ENCODE measurements at places on chromosomes 1 and 21.
A peak's percentile ranks its signal among the peaks of the same experiment; 100 is the strongest.

DNA sequence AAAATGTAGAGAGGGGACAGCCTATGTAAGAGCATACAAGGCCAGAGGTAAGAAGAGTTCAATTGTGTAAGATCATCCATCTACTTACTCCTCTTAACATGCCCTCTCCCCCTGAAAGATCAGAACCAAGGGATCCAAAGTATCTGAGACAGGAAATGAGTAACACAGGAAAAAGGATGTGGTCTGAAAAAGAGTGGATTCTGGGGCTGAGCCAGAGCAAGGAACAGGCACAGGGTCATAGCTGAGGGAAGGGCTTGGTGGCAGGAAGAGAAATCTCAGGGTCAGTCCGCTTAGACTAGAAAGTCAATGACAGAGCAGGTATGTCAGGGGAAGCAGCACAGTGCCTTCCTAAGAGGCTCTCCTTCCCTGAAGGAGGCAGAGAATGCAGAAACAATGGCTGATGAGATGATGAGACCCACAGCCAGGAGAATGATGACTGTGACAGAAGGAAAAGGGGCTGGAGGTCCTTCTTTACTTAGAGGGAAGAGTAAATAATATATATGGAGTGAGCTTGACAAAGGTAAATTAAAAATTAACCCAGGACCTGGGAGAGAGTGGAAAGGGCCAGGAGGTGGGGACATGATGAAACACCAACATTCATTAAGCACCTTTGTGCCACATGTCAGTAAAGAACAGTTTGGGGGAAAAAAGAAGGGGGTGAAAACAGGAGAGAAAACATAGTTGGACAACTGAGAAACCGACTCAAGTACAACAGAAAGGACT is 26.2 kb upstream of the A3GALT2 start:
- DNase-seq = no peak

GRCh38 chr1:5682626-5683225 is 309.5 kb downstream of the NPHP4 start:
- DNase-seq = no peak

GRCh38 chr1:89287181-89288050 is 14.8 kb upstream of the GBP5 start:
- no peak for DNase-seq

DNA sequence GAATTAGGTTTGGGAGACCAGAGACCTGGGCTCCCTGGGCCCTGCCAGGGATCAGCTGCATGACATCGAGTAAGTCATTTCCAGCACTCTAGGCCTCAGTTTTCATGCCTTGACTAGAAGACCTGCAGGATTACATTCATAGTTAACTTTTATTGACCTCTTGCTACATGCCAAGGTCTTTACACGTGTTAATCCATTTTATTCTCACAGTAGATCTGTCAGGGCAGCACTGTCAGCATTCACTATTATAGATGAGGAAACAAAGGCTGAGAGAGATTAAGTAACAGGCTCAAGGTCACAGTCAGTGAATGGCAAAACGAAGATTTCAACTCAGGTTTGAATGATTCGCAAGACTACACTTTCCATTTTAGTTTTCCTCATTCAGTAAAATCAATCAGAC is 37.0 kb downstream of the PGM1 start:
- no peak for DNase-seq

- DNase-seq = no peak
These were observed 41.2 kb downstream of the CDCP2 start for GRCh38 chr1:54111624-54112023.

- DNase-seq = no peak
These were observed 2.8 kb downstream of the PLA2G5 start for GRCh38 chr1:20072771-20073170.

- no peak for DNase-seq
These were observed 46.6 kb downstream of the WLS start for GRCh38 chr1:68185743-68186142.

DNA sequence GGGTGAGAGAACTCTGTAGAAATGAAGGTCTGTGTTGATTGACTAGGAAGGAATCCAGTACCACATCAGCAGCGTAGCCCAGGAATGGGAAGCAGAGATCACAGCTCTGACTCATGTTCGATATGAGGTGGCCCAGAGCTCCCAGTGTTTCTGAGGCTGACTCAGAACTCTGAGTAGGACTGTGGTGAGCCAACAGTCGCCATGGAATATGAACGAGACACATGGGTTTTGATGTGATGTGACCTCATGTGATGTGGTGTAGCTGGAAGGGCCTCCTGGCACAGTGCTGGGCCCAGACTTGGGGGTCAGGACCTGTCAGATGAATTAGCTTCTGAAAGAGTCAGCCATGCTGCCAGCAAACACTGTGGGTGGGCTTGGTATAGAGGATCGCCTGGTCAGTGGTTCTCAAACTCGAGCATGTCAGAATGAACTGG is 237.0 kb downstream of the MRPL39 start:
- no peak for DNase-seq

GRCh38 chr1:172638885-172639831 is 19.7 kb upstream of the FASLG start:
- no peak for DNase-seq

DNA sequence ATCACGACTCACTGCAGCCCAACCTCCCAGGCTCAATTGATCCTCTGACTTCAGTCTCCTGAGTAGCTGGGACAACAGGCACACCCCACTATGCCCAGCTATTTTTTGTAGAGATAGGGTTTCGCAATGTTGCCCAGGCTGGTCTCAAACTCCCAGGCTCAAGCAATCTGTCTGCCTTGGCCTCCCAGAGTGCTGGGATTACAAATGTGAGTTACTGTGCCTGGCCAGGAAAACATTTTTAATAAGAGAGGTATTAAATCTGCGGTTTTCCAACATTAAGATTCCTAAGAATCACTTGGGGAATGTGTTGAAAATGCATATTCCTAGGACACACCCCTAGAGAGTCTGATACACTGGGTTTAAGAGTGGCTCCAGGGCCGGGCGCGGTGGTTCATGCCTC is 8.7 kb downstream of the CSF1 start:
- no peak for DNase-seq

- DNase-seq = no peak
These were observed 91.2 kb upstream of the CD34 start for GRCh38 chr1:208002078-208002477.

DNA sequence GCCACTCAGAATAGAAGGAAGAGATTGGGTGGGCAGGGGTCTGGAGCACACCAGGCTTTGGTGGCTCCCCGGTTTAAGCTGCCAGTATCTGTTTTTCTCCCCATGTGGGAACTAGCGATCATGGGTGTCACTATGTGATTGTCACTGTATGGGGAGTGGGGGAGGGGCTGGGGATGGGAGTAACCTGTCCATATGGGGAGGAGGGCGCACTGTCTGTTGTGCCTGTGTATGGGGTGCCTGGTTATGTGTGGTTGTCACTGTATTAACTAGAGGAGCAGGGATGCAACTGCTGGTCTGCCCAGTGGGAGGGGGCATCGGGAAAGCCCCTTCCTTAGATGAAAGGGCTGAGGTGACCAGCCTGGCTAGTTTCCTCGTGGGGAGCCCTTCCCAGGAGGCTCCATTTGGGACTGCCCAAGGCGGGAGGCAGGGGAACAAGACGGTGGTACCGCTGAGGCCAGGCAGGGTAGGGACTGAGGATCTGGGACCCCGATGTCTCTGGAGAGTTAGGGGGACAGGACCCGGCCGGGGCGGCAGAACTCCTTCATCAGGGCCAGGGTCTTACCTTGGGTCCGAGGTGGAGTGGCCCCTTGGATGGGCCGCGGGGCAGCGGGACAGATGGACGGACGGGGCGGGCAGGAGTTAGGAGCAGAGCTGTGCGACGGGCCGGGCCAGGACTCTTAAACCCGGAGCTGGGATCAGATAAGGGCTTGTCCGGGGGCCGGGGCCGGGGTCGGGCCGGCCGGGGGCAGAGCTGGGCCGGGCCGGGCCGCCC is at the start of gene KCNJ10:
KCNJ10 (minus strand) TSS at position 701 of the 772 bp plus-strand sequence. CDS start 27,628 bp downstream, outside the sequence.
- no peak for DNase-seq

GRCh38 chr1:7770669-7770996 is 463 bp upstream of the VAMP3 start:
- DNase-seq = no peak

GRCh38 chr1:47738560-47739182 is 258.5 kb downstream of the TRABD2B start:
- DNase-seq = peak; percentile 37

GRCh38 chr1:94901841-94902240 is 25.1 kb downstream of the CNN3 start:
- DNase-seq = peak; percentile 21

GRCh38 chr1:12511128-12511484 is 106.9 kb downstream of the DHRS3 start:
- no peak for DNase-seq

DNA sequence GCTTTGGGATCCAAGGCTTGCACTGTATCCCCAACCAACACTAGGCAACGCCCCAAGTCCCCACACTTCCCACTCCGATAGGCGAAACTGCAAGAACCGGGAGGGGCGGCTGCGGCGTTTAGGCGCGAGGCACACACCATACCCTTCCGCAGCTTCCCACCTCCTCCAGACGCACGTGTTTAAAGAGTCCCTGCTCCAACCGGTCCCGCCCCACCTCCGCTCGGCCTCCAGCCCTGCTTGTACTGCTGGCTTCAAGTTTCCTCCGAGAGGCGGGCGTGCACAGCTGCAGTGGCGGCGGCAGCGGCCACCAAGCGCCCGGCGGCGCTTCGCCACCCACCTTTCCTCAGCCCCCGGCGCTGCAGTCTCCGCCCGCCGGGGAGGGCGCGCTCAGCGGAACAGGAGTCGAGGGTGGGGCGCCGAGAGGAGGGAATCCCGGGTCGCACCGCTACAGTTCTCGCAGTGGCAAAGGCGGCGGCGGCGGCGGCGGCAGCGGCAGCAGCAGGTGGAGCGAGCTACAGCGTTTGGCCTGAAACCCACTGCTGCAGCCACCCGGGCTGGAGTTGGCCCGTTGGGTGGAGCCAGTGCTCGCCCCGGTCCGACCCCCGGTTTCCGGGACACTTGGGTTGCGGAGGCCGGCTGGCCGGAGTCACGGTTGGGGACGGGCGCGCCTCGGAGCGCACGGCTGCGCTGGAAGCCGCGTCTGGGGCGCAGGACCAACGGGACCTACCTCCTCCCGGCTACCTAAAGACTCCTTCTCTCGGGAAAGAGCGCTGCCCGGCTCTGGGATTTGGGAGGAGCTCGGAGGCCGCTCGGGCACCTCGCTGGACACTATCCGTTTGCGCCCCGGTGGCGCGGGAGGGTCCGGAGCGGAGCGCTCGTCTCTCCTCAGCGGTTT is at the start of gene CNIH3:
CNIH3 (plus strand) TSS at position 457 of the 895 bp plus-strand sequence. CDS start 858 bp downstream, outside the sequence.
- peak; percentile 84 for DNase-seq

GRCh38 chr1:81004011-81004410 is 796.7 kb upstream of the ADGRL2 start:
- DNase-seq = no peak

DNA sequence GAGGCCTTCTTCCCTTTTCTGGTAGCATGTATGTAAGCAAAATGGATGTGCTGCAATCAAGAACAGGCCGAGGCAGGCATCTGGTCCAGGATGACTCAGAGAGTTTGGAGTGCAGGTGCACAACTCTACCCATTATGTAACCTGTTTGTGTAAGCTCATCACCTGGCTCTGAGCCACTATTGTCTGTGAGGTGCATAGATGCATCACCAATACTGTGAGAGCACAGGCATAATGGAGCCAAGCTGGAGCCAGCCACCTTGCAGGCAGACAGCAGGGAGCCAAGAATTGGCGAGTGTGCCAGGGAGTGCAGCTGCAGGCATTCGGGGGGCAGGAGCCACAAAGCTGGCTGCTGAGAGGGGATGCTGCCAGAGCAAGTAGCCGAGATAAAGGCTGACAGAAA is 549.9 kb upstream of the RGS18 start:
- DNase-seq = peak; percentile 69

DNA sequence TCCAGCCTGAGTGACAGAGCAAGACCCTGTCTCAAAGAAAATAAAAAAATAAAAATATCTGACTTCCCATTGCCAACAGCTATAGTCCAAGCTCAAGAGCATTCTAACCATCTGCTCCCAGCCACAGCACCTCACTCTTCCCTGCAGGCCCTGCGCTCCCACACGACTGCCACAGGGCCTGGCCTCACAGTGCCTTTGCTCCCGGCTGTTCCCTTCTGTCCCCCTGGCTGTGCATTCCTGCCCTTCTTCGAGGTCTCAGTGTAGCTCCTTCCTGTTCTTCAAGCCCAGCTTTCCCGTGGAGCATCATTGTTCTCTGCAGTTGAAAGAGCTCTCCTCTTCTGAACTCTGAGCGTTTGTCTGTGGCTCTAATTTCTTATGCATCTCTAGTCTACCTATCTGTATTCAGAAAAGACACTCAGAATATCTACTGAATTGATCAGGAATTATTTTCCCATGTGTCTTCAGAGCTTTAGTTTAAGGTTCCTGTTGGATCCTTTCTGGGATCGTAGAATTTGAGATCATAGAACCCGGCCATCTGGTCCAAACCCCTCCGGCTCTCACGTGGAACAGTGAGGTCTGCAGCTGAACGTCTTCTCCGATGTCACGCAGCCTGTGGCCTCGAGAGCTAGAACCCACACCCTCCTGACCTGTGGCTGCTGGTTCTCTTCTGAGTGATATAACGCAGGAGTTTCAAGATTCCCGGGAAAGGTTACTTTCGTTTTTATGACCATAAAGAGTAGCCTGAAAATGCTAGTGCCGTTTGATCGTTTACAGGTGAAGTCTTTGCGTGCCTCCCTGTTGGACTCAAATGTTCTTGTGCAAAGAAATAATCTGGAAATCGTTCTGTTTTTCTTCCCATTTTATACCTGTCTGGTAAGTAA is 54.4 kb downstream of the DOP1B start:
- no peak for DNase-seq

DNA sequence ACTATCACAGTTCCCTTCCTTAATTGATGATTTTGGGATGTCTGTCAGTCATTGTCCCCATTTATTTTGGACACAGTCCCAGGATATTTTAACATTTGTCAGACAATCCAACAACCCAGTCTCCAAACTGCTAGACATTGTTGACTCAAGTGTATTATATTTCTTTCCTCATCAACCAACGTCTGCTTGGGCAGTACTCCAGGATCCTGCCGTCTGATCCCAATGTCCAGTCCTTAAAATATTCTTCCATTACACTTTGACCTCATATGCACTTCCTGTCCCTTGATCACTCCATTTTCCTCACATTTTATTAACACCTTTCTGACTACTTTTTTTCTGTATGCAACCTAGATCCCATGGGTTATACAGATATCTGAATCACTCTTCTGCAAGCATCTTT is 39.8 kb upstream of the KIAA0040 start:
- DNase-seq = no peak

- DNase-seq = no peak
These were observed 109.3 kb downstream of the ZC3H11B start for GRCh38 chr1:219503604-219504003.

GRCh38 chr1:177723533-177723932 is 246.3 kb downstream of the SEC16B start:
- DNase-seq = no peak

DNA sequence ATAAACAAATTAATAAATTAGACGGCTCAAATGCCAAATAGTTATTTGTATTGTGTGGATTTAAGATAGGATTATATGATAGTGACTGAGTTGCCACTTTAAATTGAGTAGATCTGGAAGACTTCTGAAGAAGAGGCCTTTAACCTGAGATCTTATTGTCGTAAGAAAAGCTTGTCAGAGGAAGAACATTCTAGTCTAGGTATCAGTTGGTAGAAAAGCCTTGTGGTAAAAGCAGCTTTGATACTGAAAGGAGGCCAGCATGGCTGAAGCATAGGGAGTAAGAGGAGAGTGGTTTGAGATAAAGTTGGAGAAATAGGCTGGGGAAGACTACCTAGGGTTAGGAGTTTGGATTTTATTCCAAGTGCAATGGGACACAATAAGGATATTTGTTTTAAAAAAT is 29.1 kb downstream of the SLC30A7 start:
- no peak for DNase-seq
